ENCODE measurements at places on chromosomes 1 and 21.

DNA sequence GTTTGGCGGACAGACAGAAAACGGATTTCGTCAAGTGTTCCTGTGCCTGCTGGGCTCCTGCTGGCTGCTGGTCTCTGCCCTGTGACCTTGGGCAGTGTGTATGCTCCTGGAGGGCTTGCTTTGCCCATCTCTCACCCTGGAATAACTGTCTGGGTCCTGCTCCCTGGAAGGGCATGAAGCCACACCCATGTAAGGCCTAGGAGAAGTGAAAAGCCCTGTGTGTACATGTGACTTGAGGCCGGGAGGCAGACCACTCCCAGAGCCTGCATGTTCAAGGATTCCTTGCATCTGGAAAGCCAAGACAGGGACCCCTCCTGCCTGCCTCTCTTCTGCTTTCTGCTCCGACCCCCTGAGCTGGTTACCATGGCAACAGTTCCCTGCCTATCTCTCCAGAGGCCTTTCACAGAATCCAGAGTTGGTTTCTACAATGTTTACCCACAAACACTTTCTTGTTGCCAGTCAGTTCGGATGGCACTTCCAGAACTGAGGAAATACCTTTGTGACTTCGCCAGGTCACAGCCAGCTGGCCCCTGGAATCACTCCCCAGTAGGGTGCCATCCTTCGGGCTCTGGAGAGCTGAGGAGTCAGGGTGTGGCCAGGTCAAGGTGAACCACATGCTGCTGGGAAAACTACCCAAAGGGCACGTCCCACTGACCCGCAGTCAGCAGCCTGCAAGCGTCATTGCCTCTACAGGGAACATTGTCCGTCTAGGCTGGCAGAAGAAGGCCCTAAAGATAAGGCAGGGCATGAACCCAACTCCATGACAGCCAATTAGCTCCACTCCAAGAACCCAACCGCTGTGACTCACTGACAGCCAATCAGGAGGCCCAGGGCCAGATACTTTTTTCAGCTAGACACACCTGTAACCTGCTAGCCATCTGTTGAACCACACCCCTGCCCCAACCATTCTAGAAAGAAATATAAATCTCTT lies 14.7 kb upstream of the GPR37L1 start:
- peak; percentile 71 for DNase-seq

- no peak for DNase-seq
These were observed 655.4 kb downstream of the RWDD3 start for GRCh38 chr1:95889400-95889799.

DNA sequence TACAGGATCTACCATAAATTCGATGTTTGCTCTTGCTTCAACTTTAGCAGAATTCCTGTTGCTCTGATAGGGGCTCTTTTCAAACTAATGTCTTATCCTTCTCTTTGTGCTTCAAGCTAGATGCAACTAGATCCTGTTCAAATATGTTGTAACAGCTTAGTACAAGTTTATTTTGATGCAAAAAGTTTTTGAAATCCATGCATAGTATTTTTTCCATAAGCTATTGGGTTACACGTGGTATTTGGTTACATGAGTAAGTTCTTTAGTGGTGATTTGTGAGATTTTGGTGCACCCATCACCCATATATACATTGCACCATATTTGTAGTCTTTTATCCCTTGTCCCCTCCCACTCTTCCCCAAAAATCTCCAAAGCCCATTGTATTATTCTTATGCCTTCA lies 907.7 kb downstream of the LTN1 start:
- no peak for DNase-seq

DNA sequence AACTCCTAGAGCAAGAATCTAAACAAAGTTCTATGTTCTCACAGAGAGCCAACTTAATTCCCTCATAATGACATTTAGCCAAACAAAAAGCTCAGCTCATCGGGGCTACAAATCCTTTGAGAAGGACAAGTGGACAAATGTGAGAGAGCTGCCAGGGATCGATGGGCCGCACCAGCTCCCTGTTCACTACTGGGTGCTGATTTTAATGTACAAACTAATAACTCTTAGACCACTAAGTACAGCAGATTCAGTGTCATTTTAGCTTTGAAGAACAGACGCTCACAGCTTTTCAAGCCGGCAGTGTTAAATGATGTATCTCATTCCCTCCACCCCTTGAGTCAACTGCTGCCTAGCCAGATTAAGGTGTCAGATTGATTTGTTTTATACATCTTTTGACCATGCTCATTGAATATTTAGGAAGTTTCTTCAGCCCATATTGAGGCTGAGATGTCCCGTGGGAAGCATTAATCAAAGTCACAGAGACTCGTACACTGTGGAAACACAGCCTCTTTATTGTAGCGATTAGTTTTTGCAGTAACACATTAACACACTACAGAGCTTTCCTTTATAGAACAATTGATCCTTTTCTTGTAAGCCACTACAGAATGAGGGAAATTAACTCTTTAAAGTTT lies 21.1 kb downstream of the PROX1 start:
- DNase-seq = no peak

DNA sequence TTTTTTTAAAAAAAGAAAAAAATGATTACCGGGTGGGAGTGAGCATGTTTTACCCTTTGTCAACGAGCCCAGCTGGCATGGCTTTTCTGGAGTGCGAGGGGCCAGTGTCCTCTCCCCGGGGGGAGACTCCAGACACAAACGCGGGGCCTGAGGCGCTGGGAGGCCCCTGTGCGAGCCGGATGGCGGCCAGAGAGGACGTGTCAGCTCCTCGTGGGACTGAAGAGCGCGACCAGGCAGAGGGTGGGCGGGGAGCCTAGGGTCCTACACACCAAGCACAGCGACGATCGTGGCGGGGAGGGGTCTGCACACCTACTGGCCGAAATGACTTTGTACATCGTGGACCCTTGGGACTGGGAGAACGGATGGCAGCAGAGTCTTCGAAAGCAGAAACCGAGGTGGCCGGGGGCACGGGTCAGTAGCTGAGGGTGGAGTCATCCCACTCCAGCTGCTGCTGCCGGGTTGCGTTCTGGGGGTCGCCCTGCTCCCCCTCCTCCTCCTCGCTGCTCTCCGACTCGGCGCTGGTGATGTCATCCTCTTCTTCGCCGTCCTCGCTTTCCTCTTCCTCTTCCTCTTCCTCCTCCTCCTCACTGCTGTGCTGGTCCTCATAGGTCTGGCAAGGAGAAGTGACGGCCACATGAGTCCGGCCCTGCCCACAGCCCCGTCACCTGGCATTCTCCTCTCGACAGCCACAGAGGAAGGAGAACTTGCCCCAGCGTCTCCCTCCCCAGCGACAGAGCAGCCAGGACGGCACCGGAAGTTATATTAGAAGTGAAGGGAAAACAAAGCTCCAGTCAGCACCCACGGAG lies 78.8 kb downstream of the PIK3CD start:
- no peak for DNase-seq

GRCh38 chr1:7783178-7783711 lies 846 bp upstream of the PER3 start:
- no peak for DNase-seq

DNA sequence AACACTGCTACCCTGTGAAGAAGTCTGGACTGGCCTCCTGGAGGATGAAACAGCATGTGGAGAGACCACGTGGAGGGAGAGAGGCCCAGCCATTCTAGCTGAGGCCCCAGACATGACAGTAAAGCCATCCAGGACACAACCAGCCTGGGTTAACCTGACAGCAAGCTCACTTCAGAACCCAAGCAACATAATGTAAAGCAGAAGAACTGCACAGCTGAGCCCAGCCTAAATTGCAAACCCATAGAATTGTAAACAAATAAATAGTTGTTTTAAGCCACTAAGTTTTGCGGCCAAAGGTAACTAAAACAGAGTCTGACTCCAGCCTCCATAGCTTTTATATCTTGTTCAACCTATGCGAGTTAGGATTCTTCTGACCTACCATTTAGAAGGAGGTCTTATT lies 97.2 kb upstream of the L1TD1 start:
- DNase-seq = no peak

- no peak for DNase-seq
These were observed 42.2 kb downstream of the BTF3L4 start for GRCh38 chr1:52098139-52098871.

DNA sequence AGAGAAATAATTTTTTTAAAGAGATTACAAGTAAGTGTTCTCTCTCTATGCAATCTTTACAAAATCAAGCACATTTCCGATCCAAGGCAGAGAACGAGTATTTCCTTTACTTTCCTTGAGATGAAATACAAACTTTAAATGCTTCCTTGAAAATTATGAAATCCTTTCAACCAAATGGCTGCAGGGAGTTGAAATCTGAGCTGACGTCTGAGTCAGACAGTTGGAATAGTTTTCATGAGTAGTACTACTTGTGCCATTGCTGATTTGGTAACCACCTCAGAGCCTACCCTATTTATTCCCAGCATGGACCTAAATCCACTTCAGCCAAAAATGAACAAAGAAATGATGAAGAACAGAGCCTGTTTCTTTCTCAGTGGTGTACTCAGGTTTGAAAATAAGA lies 183.6 kb downstream of the GIPC2 start:
- DNase-seq = no peak

DNA sequence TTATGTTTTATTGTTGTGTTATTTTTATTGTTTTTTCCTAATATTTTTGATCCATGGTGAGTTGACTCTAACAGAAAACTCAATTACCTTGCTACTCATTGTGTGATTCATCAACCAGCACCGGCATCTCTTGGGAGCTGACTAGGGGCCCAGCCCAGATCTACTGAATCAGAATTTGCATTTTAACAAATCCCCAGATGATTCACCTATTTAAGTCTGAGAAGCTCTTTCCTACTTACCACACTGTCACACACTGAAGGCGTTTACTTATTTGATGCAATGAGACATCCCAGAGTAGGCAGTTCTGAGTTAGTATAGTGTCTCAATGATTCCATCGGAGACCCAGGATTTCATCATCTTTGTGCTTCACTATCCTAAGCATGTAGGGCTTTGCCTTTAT lies 416.6 kb downstream of the RWDD3 start:
- DNase-seq = no peak

- DNase-seq = no peak
These were observed 7.1 kb downstream of the NRDC start for GRCh38 chr1:51871351-51871975.

GRCh38 chr1:51927029-51927428 lies 48.5 kb upstream of the NRDC start:
- DNase-seq = no peak

GRCh38 chr1:217717959-217718358 lies 86.8 kb downstream of the SPATA17 start:
- DNase-seq = no peak

GRCh38 chr1:201146626-201147390 lies 7.5 kb downstream of the TMEM9 start:
- no peak for DNase-seq

DNA sequence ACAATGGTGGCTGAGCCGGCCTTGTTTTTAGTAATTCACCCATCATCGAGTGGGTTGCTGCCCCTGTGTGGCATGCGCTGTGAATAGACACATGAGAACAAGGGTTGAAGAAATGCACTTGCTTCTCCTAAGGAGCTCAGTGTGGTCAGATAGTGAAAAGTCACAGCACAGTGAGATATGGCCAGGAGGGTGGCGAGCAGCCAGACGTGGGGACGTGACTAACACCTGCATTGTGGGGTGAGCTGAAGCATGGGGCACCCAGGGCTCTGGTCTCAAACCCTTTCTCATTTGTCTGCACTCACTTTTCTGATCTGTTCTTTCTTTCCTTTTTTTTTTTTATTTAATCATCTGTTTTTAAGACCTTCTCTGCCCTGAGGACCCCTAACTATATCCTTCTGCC lies 13.5 kb downstream of the MTARC1 start:
- DNase-seq = no peak
